Activated effector memory CD4-positive, alpha-beta T cell treated with anti-CD3 and anti-CD28 coated beads, Interleukin-2, amount 50 U/mL, for 16 hours (primary cell): ENCODE measurements at places on chromosomes 11 and 22.

- DNase-seq: no peak
Observed at GRCh38 chr11:119641983-119642745, 86.8 kb downstream of the NECTIN1 start.

DNA sequence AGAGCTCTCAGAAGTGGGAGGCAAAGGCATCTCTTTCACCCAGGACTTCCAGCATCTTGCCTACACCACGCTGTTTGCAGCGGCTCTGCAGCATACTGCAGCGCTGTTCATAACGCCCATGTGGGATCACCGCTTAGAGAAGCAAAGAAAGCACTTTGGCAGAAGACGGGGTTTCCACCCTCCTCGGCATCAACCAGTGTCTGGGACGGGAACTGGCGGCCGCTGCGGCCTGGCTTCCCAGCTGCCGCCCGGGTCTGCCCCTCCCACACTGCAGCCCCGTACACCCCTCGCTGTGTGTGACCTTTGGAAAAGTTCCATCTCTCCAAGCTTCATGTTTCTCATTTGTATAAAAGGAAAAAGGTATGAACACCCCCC lies 545 bp upstream of the TIRAP start:
- peak; percentile 78 for DNase-seq

DNA sequence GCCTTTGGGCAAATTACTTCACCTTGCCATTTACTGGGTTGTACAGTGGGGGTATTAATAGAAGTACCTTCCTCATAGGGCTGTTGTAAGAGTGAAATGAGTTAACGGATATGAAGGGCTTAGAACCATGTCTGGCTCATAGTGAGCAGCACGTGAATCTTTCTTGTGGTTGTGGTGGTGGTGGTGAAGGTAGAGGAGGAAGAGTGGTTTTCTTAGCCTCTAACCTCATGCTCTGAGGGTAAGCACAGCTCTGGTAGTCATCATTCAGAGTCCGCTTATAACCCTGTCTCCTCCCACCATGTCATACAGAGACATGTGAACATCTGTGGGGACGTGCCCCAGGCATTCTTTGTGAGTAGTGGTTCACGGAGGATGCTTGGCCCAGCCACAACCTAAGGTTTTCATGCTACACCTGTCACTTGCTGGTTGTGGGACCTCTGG lies 43.6 kb downstream of the TEAD1 start:
- peak; percentile 65 for DNase-seq

DNA sequence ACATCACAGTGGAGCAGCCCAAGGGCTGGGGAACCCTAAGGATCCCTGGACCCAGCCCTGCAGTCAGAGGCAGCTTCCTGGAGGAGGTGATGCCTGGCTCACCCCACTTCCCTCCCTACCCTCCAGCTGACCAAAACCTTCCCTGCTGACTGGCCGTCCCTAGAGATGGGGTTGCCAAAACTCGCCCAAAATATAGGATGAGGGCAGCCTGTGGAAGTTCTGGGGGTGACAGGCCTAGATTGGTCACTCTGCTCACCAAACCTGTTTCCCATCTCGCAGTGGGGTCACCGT lies 35.0 kb upstream of the PPARA start:
- no peak for DNase-seq

DNA sequence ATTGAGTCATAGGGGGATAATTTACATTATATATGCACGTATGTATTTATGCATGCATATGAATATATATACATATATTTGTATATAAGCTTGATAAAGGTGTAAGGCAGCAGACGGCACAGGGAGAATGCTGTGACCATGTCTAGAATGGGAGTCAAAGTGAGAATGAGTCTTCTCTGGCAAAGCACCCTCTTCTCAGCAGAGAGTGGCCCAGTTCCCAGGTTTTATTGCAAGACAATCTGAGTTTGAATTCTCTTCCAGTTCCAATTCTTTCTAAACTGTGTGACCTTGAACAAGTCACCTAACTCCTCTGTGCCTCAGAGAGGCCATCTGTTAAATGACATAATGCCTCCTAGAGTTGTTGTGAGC lies 13.8 kb downstream of the EHF start:
- no peak for DNase-seq
